Naive thymus-derived CD4-positive, alpha-beta T cell (primary cell): ENCODE measurements at places on chromosomes 16 and 17. TPM values are rescaled to one million over a fixed set of nuclear protein-coding genes. Genes with fewer than 3 reads are reported as not detected.

The TEKT1 gene
- total RNA-seq = not detected in 2 replicates

The CX3CL1 gene
- not detected in 2 replicates for total RNA-seq

The MVP gene
- 221 and 228 TPM in 2 replicates for total RNA-seq

The GNG13 gene
- total RNA-seq = not detected in 2 replicates

- peak; percentile 13 for DNase-seq
Observed at GRCh38 chr17:76239538-76240274, 587 bp downstream of the RNF157 start.

DNA sequence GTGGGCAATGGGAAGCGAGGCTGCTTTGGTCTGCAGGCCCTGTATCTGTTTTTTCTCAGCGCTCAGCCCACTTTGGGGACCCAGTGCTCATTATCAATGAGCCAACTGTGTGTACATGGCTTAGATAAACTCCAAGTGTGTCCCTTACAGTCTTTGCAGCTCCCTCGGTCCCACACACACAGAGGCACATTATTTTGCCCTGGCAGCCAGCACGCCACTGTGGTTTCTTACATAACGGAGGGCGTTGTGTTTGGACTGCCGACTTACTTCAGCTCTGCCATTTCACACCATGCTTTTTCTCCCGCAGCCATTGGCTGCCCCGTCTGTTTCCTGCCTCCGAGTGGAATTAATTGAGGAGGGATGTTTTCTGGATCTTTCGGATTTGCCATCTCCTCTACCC, 56.5 kb upstream of the CLEC18A start:
- no peak for DNase-seq

GRCh38 chr17:77076124-77076830, 64.5 kb upstream of the SEC14L1 start:
- no peak for DNase-seq

DNA sequence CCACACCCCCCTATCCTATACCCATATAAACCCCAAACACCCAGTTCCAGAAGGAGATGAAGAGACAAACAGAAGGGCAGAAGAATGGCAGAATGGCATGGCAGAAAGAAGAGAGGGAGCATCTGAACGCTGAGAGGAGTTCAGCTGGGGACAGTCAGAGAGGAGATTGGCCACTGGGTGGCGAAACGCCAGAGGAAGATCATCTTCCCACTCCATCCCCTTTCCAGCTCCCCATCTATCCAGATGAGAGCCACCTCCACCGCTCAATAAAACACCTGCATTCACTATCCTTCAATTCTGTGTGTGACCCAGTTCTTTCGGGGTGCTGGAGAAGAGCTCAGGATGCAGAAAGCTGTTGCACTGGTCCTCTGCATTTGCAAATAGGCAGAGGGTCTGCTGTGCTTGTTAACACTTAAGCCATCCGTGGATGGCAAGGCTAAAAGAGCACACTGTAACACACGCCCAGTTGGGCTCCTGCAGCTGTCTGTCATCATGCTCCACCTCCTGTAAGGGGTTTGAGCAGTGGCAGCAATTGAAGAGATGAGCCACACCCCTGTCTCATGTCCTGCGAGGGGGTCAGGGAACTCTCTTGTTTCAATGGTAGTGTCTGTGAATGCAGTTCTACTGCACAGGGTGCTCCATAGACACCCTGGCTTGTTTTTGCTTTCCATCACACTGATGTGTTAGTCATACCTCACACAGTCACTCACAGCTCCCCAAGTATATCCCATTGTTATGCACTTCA, 1034.8 kb upstream of the RBFOX1 start:
- DNase-seq = no peak

DNA sequence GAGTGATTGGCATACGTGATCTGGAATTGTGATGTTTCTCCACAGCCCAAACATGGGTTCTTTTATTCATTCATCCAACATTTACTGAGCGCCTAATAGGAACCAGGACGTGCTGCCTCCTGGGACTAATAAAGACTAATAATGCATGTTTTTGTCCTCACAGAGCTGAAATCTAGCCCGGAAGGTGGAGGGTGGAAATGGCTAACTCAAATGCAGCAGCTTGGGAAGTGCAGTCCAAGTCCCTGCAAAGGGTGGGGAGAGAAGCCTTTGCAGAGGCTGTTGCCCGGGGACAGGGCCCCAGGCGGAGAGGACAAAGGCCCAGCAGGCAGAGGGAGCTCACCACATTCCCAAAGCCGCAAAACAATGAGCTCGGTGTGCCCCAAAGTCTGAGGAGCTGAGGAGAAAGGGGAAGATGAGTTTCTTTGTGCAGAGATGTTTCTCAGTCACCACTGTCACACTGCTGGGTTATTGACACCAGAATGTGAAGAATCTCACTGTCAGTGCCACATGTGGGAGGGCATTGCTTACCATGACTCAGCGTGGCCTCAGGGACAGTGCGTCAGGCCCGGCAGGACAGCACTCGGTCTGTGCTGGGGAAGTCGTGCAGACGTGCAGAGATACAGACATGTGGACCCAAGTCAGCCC, 118.2 kb upstream of the CHMP6 start:
- DNase-seq = no peak

DNA sequence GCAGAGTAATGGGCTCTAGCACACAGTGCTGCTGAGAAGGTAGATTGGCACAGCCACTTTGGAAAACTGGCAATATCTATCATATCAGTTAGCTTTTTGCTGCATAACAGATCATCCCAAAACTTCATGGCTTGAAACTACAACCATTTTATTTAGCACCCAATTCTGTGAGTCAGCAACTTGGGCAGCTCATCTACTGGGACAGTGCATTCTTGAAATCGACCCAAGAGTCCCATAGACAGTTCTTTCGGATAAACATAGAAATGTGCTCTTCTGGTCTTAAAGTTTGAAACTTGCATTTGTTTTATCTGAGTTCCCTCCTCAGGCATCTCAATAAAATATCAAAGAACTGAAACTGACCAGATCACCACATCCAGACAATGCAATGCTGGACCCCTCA, 76.7 kb downstream of the CEP112 start:
- no peak for DNase-seq

DNA sequence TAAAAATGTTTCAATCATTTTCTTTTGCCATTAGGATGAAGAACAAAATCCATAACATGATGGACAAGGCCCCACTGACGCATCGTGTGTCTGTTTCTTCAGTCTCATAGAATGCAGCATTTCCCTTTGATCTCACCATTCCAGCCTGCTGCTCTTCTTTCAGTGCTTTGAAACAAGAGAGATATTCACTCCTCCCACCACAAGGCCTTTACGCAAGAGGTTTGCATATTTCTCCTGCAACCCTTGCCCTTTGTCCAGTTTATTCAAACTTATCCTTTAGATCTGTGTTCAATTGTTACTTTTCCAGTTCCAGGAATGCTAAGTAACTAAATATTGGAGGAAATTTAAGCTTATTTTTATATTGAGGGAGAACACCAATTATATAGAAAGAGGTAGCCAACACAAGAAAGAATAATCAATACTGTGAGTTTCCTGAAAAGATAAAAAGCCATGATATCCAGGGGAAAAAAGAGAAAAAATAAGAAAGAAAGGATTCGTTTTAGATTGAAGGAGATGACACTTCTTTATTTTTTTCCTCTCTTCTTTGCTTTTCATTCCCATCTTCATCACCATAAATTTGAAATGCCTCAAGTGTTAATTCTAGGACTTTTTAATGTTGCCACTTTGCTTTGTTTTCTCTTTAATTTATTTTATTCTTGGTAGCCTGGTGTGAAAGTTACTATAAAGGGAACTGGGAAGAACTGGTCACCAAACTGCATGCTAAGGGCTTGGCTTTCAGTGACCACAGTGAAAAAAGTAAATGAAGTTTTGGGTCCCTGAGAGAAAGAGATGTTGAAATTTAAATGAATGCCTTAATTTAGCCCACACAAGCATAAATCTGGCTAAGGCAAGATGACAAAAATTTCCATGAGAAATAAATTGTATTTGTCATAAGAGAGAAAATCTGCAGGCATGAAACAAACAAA, 102.1 kb downstream of the KIF2B start:
- DNase-seq = no peak

DNA sequence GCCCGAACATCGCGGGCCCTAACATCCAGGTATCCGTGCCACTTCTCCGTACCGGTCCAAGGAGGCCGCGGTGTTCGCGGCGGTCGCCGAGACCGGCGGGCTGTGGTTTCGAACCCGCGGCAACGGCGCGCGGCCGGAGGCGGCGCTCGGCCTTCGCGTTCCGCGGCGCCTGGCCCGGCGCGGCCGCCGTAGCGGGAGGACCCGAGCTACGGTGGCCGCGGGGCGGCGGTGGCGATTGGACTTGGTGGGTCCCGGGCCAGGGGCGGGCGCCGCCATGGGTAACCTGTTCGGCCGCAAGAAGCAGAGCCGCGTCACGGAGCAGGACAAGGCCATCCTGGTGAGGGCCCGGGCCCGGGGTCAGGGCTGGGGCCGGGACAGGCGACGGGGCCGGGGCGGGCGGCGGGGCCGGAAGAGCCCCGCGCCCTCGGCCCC, at the start of gene CHMP6:
TSS of gene CHMP6 (plus strand) at position 197 of the 432 bp plus-strand sequence. CDS start at position 275, 78 bp downstream.
- peak; percentile 84 for DNase-seq

GRCh38 chr17:27633312-27634025, 2.5 kb downstream of the LGALS9 start:
- DNase-seq = no peak

DNA sequence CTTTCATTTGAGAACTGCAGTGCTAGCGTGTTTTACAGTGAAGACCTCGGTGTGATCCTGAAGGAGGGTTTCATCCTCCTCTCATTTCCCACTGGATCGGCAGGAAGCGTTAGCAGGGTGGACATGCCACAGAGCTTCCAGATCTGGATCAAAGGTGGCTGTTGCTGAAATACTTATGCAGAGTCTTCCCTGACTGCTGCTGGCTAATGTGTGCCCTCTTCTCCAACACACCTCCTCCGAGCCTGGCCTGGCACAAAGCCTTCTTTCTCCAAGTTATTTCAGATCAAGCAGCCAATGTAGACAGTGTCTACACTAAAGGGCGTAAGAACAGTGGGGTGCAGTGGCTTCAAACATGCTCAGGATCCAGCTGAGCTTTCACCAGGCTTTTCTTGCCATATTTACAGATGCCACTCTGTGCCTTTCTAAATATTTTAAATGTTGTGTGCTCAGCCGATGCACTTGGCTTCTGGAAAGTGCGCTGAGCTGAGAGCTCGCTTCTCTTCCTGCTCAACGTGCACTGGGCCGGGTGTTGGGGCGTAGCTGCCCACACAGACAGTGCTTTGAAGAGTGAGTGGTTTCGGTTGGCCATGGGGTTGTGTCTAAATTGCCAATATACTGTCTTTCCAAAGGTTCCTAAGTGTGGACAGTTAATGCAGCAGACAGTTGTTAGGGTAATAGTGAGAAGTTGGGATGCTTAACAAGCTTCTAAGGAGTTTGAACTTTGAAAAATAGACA, 2.1 kb downstream of the ZNF750 start:
- no peak for DNase-seq

DNA sequence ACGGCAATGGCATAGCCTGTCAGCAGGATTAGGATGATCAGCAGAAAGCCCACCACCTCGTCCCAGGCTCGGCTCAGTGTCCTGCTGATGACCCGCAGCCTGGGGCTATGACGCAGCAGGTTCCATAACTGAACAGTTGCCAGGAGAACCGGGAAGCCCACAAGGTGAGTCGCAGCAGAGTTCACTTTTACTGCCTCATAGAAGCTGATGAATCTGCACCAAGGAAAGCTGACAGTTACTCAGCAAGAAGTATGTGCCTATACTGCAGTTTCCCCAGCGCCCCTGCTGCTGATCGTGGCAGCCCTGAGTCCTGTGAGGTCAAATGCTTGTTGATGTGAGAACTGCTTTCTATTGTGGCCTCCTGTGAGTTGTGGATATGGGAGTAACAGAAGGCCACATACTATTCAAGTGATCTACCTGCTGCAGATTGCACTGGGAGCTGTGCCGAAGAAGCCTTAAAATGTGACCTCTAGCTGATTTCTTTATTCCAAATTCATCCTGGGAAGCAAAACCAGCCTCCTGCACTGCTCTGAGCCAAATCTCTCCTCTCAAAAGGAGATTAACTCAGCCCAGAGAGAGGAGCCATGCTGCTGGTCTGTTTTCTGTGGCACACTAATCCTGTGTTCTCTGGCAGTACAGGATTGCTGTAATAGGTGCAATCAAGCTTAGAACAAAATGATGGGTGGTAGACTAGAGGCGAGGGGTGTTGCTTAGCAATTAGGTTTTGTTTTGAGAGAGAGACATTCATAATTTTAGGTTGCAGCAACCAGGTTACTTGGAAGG, 38.8 kb downstream of the IST1 start:
- DNase-seq = no peak

DNA sequence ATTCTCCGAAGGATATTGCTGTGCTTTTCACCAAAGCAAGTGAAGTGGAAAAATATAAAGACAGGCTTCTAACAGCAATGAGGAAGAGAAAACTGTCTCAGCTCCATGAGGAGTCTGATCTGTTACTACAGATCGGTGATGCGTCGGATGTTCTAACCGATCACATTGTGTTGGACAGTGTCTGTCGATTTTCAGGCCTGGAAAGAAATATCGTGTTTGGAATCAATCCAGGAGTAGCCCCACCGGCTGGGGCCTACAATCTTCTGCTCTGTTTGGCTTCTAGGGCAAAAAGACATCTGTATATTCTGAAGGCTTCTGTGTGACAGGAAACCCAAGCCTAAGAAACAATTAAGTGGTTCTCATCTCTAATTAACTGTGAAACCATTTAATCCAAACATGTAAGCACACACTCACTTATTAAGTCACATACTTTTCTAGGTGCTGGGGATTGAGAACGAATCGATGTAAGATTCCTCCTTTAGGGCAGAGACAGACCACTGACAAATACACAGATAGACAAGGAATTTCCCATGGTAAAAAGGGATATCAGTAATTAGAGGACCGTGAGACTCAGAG, 22.8 kb downstream of the SLFN5 start:
- no peak for DNase-seq

DNA sequence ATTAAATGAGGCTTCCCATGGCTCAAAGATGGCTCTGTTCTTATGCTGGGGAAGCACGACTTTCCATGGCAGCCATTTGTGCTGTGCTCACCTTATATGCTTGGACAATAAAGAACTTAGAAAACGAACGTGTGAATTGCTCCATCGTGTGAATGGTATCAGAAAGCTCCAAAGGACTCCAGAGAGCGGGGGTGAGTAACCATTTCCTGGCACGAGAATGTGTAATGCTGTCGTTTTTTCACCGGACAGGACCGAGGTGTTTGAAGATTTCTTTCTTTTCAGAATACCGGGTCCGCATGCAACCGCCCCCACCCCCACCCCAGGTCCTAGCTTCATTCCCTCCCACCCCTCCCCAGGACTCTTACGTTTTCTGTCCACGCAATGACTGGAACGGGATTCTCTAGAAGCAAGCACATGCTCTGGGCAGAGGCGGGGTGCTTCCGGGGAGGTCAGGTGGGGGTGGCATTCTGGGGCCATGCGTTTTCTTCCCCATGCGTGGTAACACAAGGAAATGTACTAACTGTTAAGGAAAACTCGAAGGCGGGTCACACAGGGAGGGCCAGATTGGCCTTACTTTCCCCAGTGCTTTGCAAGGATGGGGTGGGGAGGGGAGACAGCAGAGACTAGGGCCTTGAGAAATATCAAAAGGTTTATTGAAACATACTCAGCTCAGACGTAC, 26.2 kb downstream of the GPRC5B start:
- DNase-seq = no peak
